Activated naive CD4-positive, alpha-beta T cell (primary cell): ENCODE measurements at places on chromosomes 6 and 20.

DNA sequence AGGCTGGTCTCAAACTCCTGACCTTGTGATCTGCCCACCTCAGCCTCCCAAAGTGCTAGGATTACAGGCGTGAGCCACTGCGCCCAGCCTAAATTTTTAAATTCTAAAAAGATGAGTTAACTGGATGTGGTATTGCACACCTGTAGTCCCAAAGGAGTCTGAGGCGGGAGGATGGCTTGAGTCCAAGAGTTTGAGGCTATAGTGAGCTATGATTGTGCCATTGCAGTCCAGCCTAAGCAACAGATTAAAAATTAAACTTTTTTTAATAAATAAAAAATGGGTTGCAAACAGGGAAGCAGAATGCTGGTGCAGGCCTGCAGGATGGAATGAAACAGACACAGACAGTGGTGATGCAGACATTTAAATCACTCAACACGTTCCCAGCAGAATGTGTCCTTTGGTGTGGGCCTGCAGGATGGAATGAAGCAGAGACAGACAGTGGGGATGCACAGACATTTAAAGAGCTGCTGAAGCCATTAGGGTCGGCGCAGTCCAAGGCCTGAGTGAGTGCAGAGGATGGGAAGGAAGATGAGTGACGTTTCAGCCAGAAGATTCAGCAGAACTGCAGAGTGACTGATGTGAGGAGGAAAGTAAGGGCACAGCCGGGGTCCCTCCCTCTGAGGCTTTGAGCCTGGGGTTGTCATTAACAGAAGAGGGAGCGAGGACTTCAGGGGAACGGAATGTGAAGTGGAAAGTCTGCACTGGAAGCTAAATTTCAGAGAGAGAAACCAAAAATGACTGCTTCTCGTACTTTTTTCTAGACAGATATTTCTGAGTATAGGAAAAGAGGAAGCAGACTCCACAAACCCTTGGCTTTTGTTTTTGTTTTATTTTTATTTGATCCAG, 117.5 kb downstream of the RIN2 start:
- no peak for DNase-seq

- DNase-seq = no peak
These were observed 11.9 kb upstream of the PLAGL1 start for GRCh38 chr6:144019929-144020328.

- no peak for DNase-seq
These were observed 177.3 kb downstream of the LRFN2 start for GRCh38 chr6:40409716-40410397.

DNA sequence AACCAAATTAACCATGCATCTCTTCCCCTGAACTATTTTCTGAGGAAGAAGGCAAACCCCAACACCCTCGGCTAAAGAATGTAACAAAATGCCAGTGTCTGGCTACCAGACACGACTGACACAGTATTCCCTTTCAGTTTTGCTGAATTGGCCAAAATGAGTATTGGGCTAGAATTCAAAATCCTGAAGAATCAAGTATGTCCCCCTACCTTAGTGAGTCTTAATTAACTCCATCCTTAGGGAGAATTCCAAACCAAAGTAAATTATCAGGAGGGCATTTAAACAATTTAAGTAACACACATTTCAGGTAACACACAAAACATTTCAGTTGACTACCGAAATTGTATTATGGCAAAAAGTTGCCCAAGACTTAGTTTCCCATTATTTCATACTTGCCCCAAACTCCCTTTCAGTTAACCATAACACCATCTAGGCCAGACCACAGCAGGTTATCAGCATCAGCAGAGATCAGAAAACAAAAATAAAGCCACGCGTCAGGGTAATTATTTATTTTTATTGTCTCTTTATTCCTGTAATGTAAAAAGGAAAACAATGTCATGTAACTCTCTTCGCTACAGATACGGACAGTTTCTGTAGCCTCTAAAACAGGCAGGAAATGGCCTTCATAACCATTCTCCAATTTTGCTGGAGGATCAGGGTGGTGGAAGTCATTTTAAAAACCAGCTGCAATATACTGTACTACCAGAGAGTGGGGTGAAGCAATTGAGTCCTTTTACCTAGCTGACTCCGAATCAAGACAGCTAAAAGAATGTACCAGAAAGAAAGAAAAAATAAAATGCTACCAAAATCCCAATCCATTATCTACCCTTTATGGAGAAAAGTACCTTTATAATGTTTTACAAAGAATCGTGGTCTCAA, 1.9 kb downstream of the SNX5 start:
- DNase-seq = no peak

GRCh38 chr6:129774697-129775447, 64.9 kb upstream of the ARHGAP18 start:
- DNase-seq = no peak

DNA sequence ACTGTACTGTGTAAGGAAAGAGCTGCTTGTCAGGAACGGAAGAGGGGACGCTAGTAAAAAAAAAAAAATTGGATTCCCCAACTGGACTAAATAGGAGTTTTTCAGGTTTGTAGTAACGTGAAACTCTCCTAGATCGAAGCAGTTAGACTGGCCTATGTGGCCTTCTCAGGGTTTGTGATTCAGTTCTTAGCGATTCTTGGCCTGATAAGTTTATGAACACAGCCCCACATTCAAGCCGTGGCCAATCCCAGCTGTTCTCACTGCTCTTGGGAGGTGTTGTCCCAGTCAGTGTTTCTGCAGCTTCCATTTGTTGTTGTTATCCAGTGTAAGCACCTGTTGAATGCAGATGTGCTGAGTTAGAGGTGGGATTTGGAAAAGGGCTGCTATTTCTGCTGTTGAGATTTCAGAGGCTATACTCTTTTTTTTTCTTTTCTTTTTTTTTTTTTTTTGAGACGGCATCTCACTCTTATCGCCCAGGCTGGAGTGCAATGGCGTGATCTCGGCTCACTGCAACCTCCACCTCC, 29.7 kb downstream of the TAF8 start:
- no peak for DNase-seq

DNA sequence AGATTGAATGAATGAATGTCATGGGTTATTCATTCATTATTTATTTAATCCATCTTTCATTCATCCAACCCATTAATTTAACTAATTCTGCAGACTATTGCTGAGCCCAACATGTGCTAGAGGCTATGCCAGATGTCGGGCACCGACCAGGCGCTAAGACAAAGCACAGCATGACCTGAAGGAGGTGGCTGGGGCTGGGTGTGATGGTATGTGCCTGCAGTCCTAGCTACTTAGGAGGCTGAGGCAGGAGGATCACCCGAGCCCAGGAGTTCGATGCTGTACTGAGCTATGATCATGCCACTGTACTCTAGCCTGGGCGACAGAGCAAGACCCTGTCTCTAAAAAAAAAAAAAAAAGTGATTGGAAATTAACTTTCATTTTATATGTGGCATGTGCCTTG, 5.7 kb upstream of the SLC22A7 start:
- no peak for DNase-seq

- DNase-seq = no peak
These were observed 280.4 kb upstream of the HSF2 start for GRCh38 chr6:122118945-122119506.

GRCh38 chr6:111979633-111980032, 74.3 kb upstream of the CCN6 start:
- no peak for DNase-seq

GRCh38 chr6:43671011-43671800, 16.4 kb downstream of the MRPS18A start:
- DNase-seq = no peak

GRCh38 chr6:166202321-166202733, 34.7 kb upstream of the TBXT start:
- no peak for DNase-seq

- DNase-seq = no peak
These were observed 6.5 kb upstream of the RBBP8NL start for GRCh38 chr20:62433658-62434497.

DNA sequence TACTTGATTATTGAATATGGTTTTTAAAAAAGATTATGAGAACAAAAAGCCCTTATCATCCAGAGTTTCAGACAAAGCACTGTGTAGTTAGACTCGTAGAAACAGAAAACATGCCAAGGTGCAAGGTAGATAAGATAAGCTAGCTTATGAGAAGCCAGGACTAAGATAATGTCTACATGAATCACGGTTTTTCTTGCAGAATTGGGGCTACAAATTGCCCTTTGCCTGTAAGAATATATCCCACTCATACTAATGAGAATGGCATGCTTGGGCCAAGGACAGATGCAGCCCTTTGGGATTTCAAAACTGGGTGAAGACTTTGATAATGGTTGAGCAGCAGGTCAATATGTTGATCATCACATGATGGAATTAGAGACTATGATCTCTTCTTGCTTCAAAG, 165.3 kb upstream of the PREP start:
- no peak for DNase-seq

DNA sequence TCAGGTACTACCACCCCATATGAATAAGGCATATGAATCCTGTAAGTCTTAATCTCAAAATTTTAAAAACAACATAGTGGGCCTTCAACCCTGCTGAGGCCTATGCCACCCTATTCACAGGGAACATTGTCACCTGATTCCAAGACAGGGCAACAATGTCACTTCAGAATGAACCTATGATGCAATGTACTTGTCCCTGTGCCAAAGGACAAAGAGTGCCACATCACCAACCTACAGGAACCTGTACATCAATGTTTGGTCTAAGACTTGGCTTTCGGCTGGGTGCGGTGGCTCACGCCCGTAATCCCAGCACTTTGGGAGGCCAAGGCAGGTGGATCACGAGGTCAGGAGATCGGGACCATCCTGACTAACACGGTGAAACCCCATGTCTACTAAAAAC, 318.5 kb upstream of the JARID2 start:
- no peak for DNase-seq

DNA sequence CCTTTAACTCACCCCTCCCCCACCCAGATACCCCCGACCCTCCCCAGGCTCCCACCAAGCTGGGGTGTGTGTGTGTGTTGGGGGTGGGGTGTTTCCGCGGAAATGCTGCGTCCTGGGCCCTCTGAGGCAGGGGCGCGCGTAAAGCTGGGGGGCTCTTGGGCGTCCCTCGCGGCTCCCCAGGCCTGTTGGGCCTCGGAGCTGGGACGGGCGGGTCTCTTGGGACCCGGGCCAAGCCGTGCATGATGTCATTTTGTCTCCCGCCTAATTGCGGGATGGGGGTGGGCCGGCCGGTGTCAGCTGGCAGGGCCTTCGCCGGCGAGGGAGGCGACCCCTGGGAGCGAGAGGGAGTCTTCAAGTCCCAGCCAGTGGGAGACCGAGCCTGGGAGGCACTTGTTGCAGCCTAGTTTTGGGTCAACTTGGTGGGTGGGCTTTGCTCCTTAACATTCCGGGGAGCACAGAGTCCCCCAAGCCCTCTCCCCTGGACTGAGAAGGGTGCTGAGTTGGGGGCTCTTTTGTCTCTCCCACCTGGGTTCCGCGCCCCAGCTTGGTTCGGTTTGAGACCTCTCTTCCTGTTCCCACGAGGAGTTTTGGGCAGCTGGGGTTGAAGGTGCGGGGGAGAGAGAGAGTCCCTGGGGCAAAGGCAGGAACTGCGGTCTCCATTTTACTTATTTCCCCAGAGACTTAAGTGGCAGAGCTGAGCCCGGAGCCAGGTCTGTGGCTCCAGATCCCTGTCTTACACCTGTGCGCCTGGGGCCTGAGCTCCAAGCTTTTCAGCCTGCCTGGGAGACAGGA, 623 bp downstream of the MYBL2 start:
- DNase-seq = no peak

GRCh38 chr20:36082315-36082915, 72.1 kb upstream of the EPB41L1 start:
- no peak for DNase-seq

DNA sequence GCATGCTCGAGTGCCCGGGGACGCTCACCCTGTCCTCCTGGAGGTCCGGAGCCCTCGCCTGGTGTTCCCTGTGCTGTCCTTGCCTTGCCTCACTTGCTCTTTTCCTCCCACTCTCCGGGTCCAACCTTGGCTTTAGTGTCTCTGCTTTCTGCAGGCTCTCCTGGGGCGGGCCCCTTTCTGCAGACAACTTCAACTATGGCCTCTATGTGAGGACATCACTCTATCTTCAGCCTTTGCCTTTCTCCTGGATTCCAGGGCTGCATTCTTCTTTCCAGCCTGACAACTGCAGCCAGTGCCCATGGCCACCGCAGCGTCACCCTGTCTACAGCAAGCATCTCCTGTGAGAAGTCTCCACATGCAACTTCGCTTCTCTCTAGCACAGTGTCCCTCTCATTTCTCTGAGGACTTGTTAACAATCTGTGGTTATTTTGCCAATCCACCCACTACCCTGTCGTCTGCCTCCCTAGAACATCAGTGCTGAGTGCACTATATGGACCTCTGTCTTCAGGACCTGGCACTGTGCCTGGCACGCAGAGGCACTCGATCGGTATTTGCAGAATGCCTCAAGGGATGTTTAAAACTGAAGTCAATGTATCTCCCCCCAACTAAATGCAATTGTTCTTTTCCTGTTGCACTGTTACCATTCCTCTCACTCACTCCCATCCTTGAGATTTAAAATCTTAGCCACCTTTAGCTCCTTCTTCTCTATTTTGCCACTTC, 35.9 kb downstream of the FOXC1 start:
- DNase-seq = no peak

GRCh38 chr6:10248378-10248843, 166.5 kb downstream of the TFAP2A start:
- DNase-seq = no peak
